ENCODE measurements at places on chromosomes 4 and X.
A peak's percentile ranks its signal among the peaks of the same experiment; 100 is the strongest.

GRCh38 chrX:130086447-130087206 lies 23.7 kb downstream of the ELF4 start:
- DNase-seq = no peak

DNA sequence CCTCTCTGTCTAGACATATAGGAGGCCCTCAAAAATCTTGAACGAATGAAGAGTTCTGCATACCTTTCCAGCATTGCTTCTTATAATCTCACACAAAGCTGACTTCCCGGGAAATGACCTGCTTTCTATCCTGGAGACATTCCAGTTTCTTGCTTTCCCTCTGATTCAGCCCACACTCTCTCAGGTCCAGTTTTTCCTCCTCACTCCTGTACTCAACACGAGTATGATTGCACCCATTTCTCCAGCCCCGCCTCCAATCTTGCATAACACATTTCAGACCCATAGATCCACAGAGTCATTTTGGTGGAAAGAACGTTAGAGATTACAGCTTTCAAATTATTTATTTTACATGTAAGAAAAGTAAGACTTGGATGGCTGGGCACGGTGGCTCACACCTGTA lies 127.5 kb upstream of the TLR3 start:
- DNase-seq = no peak

- peak; percentile 0 for DNase-seq
Measured at GRCh38 chrX:95318882-95319281, 1365.8 kb upstream of the DIAPH2 start.

GRCh38 chr4:164616961-164617360 lies 137.0 kb upstream of the SMIM31 start:
- no peak for DNase-seq

DNA sequence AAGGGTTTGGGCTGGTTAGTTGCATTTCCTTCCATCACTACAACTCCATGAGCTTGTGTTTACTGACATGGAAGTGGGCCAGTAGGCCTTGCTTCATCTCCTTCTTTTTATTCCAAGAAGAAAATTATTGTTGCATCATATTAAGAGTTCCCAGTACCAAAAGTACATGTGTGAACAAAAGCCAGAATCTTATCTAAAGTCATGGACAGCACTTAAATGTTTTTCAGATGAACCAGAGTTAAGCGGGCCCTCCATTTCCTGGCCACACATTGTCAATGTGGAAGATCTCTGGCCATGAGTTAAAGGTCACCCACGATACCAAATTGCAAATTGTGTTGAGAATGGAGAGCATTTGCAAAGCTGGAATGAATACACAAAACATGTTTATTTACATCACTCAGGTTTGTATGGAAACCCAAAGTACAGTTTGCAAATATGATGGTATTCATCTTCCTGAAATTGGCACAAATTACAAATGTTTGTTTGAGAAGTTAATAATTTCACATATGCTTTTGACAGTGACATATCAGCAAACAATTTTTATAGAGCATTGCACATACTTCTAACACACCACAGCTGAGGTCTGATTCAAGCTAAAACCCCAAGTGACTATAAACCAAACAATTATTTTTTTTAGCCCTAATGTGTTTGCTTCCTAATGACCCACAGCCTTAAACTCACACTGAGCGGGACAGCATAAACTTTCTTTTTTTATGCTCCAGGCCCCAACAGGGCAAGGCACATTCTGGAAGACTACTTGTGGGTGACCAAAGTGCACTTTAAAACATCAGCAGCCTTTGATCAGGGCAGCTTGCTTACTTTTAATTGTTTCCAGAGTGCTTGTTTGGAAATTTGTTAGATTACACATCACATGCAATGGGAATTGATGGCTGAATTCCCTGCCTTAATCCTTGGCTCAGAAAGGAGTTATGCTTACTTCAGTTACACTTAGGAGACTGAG lies 502.9 kb upstream of the SLIT2 start:
- DNase-seq = no peak

GRCh38 chr4:123017636-123018395 lies 95.4 kb upstream of the NUDT6 start:
- DNase-seq = no peak

DNA sequence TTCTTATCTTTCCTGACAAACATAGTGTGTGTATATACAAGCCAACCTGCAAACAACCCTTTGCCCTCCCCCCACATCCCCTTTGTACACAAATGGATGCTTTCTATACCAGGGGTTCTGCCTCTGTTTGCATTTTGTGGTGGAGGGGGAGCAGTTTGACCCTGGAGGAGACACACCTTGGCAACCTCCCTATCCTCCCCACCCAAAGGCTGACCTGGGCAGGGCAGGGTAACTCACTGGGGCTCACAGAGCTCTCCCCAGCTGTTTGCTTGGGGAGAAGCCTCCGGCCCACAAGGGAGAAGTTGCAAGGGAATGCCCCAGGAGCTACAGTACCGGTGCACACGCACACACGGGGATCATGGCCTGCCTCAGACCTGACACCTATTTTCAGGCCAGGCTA lies 372.6 kb downstream of the BCOR start:
- DNase-seq = no peak

DNA sequence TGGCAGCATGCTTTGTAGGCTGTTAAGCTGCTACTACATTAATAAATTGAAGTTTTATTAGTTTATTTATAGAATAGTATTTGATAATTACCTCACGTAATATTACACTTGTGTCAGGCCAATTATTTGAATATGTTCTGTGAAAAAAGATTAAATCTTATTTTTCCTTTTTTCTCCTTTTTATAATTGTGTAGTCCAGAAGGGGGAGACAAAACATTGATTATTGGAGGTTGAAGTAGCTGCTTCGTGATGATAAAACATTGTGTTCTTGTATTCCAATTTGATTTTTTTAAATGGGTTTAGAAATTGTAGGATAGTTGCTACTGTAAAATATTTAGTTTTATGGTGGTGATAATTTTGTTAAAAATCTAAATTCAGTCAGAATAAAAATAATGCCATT lies 85.7 kb downstream of the DIAPH2 start:
- peak; percentile 23 for DNase-seq

GRCh38 chr4:72886602-72887001 lies 182.9 kb downstream of the COX18 start:
- DNase-seq = no peak

Data from erythroblast (primary cell).